T follicular helper cell (primary cell): ENCODE measurements at places on chromosomes 6 and 20.
A peak's percentile ranks its signal among the peaks of the same experiment; 100 is the strongest.

DNA sequence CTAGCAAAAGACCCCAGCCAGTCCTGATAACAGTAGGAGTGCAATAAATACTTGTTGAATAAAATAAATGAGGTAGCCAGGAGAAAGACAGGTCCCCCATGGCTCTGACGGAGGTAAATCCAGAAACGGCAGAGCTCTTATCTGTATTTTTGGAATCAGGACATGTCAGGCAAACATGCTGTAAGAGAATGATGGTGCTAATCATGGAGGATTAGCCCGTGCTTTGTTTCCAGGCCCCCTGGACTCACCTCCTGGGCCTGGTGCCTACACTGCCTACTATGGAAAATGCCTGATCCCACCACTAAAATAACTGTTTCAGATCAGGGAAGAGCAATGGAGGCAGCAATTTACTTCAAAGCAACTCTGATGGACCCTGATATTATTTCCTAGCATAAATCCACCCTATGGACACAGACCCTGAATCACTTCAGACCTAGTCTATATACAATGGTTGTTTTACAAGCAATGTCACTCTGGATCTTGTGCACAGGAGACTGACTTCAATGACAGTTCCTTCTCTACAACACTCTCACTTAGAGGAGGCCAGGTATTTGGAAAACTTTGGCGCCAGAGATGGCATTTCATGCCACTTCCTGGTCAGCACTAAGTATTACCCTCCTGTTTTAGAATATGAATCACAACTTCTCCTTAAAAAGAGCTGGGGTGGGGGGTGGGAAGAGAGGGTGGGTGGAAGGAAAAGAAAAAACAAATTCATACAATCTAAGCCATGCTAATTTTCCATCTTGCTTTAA is 6.4 kb downstream of the MRPL14 start:
- no peak for DNase-seq

GRCh38 chr6:51025082-51025777 is 206.6 kb downstream of the TFAP2B start:
- no peak for DNase-seq

- DNase-seq, result no peak
These were observed 168.5 kb downstream of the SYNDIG1 start for GRCh38 chr20:24637941-24638340.

GRCh38 chr6:137736048-137736818 is 130.8 kb upstream of the TNFAIP3 start:
- no peak for DNase-seq

DNA sequence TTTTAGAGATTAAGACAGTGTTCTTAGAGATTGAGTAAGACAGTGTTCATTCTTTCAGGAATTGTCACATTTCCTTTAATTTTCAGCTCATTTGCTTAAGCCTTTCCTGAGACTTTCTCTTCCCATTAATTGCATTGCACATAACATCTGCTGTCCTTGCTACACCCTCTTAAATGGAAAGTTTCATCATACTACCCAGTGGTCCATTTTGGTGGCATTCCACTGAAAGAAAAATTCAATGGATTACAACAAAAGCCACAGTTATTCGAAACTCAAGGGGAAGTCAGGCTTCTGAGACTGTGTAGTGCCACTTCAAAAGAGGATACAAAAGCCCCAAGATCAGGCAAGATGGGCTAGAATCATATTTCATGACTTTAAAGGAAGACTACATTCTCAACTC is 64.0 kb downstream of the RSPO3 start:
- DNase-seq, result no peak

DNA sequence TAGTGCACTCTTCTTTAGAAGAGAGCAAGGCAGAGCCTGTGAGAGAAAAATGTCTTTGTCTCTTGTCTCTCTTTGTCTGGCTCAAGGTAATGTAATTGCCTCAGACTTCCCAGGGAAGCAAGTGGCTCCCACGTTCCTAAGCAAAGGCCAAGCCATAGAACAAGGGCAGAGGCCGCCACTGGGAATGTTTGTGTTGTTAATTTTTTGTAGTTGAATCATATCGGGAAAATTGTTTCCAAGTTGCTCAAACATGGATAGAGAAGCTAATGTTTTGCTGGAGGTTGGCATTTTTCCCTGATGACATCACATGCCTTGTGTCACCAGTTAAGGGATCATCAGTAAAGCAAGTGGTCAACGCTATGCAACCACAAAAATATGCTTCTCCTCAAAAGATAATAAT is 211.5 kb upstream of the FOXA2 start:
- no peak for DNase-seq

DNA sequence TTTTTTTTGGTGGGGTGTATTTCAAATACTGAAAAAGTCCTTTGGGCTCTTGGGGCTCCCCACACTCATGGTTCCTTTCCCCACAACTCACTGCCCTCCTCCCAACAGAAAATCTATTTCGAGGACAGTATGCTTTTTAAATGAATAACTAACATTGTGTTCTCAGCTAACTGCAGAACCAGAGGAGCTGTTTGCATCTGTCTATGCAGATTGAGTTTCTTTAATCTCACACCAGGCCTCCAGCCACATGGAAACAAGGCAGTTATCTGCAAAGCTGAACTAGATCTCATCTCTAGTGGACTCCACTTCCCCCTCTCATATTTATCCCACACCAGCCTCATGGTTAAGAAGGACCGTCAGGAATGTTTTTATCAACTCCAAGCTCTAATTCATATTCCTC is 955.1 kb downstream of the KIF16B start:
- no peak for DNase-seq

GRCh38 chr20:4962241-4962855 is 39.0 kb downstream of the SLC23A2 start:
- peak; percentile 32 for DNase-seq

DNA sequence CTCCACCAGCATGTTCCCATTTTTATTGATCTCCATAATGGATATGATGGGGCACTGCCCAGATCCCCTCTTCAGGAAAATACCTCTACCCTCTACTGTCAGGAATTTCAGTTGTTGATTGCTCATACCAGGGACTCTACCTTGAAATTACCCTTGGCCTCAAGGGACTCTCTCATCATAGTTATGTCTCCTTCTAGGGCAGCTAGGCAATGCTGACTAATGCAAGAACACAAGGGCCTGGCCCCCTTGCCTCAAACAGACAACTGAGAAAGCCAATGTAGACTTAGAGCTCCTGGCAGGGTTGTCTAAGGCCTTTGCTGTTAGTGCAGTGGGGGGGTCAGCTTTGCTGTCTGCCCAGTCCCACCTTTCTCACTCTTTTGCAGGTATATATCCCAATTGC is 493.1 kb downstream of the BTBD3 start:
- no peak for DNase-seq

DNA sequence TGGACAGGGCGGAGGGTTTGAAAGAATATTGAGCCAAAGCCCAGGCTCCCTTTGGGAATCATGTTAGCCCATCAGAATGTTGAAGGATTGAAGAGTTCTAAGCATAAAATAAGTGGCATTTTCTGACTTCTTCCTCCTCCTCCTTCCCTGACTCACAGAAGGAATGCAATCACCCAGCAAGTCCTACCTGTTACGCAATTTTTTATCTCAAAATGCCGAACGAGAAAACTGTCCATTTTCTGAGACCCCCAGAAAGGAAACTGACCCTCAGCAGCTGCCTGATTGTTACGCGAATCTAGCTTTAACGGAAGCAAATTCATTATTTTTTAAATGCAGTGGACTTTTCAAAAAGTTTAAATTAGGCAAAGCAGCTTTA is 4.7 kb upstream of the DNAJC5 start:
- DNase-seq, result no peak

DNA sequence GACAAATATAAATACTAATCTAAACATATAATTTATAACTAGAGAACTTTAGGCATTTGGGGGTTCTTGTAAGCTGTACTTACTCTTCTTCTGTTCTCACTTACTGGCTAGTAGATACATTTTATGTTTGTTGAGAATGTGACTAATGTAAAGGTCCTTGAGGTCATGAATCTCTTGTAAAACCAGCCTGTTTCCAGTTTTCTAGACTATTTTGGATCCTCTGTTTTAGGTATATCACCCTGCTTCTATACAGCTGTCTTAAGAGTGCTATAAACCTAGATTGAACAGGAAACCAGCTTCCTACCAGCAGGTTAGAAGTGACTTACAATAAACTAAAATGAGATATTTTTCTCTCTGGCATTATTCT is 134.2 kb downstream of the PLCB4 start:
- DNase-seq, result no peak

DNA sequence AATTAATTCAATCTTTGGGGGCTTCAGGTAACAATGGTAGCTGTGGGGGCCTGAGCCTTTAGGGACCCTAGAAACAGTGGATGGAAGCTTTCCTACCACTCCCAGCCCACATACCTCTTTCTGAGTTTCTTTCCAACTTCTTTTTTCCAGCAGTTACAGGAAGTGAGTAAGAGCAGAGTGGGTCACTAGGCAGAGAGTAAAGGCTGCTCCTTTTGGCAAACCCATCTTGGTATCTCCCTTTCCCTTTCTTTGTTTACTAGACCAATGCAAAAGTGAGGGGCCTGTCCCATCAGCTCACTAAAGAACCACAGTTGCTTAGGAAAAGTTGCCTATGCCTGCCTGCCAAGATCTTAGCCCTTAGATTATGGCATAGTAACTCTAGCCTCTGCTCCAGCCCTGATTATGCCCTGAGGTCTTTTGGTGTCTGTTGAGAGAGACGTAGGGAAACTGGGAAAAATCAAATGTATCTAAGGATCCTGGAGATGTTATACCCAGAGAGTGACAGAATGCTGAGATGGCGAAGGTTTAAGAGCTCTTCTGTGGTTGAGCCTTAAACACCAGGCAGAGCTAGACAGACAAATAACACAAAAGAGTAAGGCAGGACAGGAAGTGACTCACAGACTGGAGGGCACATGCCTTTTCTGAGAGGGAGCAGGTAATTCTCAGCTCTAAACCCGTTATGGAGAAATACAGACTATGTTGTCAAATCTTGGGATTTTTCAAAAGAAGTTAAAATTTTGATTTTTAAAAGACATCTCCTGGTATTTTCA is 31.3 kb downstream of the TRMT6 start:
- DNase-seq, result peak; percentile 7

DNA sequence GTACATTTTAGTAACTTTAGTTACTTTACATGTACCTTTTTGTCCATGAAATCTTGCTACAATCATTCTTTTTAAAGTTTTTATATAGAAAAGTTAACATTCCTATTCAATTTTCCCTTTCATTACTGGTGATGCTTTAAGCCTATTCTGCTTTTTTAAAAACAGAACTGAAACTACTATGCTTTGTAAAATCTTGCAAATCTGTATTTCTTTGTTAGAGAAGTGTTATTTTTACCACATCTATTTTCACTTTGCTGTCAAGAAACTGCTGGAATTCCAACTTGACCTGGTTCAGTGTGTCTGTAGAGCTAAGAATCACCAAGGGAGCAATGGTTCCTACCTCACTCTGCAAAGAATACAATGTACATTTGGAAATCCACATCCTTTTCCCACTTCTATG is 21.8 kb upstream of the SAMD5 start:
- no peak for DNase-seq

DNA sequence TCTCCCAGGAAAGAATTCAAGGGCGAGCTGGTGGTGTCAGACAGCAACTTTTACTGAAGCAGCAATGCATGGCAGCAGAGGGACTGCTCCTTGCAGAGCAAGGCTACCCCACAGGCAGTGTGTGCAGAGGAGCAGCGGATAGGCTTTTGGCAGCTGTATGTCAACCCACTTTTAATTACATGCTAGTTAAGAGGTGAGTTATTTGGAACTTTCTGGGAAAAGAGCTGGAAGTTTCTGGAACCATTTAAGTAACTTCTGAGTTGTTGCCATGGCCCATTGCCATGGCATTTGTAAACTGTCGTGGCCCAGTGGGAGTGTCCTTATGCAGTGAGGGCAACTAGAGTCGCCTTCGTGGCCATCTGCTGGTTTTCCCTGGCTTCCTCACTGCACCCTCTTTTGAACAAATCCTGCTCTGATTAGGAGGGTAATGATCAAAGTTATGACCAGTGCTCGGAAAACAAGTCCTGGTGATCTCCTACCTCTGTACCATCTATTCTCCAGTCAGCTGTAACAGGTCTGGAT is 34.0 kb downstream of the BPIFB4 start:
- DNase-seq, result no peak

DNA sequence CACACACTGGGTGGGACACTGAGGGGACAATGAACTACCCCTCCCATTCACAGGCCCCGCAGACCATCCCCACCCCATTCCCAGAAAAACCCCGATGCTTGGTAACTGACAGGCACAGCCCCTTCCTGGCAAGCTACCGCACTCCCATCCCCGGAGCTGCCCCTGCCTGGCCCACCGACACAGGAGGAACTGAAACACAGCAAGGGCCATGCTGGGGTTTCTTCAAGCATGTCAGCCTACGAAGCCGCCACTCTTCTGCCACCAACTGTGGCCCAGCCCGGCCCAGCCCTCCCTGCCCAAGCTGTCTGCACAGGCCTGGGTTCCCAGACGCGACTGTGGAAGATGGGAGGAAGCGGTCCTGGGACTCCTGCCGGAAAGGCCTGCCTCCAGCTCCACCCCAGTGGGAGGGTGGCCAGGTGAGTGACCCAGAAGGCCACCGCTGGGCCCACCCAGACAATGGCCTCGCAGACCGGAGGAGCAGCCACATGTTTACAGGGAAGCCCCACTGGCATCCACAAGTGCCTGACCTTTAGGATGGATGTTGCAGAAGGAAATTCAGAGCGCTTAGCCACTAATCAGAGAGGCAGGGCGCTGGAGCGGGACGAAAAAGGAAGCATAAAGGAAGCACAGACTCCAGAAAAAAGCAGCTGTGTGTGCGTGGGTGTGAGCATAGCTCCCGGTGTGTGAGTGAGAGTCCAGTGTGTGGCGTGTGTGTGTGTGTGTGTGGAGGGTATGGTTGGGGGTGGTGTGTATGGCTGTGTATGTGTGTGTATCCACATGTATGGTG is 91.6 kb downstream of the PRND start:
- no peak for DNase-seq

- DNase-seq, result no peak
These were observed 219 bp downstream of the ISM1 start for GRCh38 chr20:13221313-13221672.

DNA sequence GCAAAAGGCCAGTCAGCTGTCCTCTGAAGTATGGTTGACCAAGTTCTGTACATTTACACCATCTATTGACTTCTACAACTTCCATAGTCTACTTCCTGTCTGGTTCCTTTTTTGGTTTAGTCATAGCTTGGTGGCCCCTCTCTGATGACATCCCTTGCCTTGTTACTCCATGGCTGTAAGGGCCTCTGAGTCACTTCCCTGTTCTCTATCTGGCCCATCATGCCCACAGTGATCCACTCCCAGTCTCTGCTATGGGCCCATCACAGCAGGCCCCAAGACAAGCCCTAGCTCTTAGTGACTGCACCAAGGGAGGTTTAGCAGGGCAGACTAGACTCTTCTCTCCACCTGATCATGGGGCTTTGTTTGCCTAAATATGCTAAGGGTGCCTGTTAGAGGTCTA is 441.6 kb downstream of the HACE1 start:
- no peak for DNase-seq

GRCh38 chr6:20169119-20169557 is 43.1 kb downstream of the MBOAT1 start:
- no peak for DNase-seq
